ENCODE measurements at places on chromosomes 5 and 9.

GRCh38 chr5:132364319-132364718, 5.2 kb upstream of the SLC22A5 start:
- no peak for DNase-seq

DNA sequence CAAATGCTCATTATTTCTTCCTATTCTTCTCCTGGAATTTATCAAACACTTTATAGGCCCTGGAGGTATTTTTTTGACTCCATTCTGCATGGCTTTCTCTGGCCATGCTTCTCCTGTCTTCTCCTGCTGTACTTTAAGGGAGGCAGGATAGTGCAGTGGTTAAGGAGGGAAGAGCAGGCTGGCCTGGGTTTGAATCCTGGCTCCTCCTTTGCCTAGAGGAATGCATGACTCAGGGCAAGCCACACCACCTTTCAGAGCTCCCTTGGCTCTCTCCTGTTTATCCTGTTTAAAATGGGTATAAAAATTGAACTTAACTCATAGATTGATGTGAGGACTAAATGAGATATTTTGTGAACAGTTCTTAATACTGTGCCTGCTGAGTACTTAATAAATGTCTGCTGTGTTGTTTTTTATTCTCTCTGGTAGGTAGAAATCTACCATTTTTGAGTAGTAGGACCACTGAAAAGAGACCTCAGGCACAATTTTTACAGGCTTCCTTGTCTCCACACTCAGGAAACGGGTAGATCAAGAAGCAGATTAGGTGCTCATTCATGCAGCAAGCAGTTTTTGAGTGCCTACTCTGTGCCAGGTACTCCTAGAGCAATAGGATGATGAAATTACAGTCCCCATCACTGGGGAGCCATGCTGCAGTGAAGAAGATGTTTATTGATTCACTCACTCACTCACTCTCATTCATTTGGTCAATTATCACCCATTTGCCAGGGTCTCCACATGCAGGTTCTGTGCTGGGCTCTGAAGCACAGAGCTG, 32.7 kb upstream of the ARAP3 start:
- DNase-seq = no peak

DNA sequence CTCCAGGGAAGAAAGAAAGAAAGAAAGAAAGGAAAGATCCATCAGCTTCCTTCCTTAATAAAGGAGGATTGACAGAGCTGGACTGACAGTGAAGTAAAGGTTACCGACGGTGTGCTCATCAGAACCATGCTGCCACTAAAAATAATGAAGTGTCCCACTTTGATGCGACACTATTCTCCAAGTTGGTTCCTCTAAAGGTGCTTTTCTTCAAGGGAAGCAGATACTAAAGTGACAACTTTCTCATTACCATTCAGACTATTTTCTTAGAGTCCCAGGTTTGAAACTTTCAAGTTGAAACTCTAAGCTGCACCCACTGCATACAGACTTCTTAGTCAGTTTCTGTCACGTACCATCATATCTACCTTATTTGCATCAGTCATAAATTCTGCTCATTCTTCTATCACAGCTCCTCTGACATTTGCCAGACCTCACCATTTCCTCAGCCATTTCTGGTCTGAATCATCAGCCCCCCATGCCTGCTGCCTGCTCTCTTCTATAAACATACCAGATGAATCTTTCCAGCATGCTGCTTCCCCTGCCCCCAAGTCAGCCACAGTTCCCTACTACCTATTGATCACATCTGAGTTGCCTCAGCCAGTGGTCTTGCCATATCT, 177.6 kb downstream of the DEPDC1B start:
- DNase-seq = no peak

DNA sequence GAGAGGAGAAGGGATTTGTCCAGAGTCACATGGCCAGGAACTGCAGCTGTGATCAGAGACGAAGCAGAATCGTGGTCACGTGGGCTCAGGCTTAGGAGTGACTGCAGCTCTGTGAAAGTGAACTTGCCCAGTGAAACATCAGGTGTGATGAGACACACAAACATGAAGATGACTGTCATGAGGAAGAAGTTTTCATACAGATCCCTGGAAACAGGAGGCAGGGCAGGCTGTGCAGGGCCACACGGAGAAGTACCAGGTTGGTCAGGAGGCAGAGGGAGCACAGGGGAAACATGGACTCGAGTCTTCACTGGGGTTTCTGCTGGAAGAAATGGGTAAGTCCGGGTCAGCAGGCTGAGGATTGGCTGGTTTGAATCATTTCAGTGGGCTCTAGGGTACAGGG, 64.1 kb downstream of the BARX1 start:
- no peak for DNase-seq

- no peak for DNase-seq
Measured at GRCh38 chr5:125348936-125349831, 602.7 kb upstream of the ZNF608 start.

DNA sequence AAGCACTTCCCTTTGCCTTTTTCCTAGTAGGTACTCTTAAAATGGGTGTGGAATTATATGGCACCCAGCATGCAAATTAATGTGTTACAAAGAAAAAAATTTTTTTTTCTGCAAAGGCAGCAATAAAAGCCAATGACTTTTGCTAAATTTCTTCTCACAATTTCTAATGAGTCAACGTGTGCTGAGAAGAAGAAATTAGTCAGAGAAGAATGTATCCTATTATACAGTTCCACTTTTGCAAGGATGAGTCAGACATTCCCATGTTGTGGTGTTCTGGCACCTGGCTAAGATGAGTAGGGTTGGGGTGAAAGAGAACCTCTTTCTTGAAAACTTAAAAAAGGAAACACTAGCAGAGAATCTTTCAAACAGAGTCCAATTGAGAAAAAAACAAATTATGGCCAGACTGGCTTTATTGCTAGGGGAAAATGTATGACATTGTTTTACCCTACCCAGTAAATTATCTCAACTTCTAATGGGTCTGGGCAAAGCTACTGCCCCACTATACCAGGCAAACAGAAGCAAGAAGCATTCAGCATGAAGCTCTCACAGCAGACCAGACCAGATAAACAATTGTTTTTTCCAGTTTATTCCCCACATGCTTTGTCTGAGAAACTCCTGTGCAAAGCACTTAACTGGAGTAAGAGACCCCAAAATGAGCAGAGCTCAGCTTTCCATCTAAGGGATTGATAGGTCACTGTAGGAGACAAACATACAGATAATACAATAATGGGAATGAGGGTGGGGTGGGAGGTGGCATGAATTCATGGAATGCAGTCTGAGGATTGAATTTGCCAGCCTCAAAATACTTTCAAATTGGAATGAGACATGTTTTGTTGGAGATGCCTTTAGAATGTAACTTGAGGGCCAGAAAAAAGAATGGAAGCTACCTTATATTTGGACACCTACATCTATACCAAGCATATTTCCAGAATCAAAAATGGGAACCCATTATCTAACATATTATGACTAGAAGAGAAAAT, 220.8 kb upstream of the RFX3 start:
- no peak for DNase-seq

GRCh38 chr9:120473608-120474007, 106.4 kb downstream of the CDK5RAP2 start:
- DNase-seq = no peak

DNA sequence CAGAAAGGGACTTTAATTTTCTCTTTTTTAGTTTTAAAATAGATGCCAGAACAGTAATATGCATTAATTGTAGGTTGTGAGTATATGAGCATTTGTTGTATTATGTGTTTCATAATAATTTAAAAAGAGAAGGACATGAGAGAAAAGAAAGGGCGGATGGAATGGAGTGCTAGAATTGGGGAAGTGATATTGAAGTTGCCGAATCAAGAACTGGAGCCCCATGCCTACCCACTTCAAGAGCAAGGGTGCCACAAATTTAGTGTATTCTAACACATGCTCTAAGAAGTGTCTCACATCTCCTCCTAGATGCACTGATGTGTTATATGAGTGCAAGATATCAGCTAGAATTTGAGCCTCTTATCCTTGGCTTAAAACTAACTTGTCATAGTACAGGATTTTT, 43.6 kb upstream of the FYB1 start:
- no peak for DNase-seq

- no peak for DNase-seq
Measured at GRCh38 chr9:135566552-135566951, 5.0 kb downstream of the PAEP start.

DNA sequence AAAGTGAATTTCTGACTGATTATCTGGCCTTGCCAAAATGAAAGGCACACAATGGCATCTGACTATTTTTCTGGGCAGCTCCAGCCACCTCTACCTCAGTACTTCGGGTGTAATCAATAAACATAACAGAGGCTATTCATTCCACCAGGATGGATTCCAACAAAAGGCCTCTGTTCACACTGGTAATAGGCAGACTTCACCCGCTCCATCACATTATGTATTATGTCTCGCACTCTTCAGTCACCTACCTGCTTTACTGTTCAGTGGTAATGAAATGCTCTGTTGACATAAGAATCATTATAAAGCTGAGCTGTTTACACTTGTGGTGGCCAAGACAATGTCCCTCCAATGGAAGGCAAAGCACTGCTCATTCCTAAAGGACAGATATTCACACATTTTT, 1333.7 kb upstream of the WWC1 start:
- DNase-seq = no peak

DNA sequence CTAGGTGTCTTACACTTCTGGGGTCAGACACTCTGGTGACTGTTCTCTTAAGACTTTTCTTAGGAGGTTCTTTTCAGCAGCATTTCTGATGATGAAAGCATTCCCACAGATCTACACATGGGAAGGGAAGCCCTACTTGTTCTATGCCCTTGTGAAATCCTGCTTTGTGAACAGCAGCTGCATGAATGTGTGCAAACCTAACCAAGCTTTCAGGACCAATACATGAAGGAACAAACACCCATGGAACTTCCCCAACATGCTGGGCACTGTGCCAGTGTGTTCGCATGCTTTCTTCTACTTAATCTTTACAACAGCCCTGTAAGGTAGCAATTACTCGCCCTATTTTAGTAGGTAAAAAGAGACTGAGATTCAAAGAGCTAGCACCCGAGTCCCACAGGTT, 439.9 kb upstream of the KLF4 start:
- no peak for DNase-seq

GRCh38 chr9:99663856-99664255, 157.8 kb upstream of the NR4A3 start:
- no peak for DNase-seq

DNA sequence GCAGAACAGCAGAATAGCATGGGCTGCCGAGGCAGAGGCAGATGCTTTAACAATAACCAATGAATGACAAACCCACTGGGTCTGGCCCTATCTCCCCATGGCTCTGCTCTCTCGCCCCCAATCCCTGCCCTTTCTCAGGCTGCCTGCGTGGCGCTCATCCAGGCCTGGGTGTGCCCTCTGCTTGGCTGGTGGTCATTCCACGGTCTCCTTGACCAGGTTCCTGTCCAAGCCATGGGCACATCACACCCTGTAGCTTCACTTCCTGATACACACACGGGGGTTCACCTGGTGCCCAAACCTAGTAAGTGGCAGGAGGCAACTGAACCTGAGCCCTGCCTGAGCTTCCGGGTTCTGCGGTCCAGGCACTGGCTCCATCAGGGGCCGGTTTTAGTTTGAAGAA, 87.6 kb downstream of the DAP start:
- DNase-seq = no peak

- DNase-seq = no peak
Measured at GRCh38 chr9:124344291-124345050, 70.8 kb downstream of the PSMB7 start.
